Astrocyte (in vitro differentiated cells and primary cell): ENCODE measurements at places on chromosomes 2 and 18.

DNA sequence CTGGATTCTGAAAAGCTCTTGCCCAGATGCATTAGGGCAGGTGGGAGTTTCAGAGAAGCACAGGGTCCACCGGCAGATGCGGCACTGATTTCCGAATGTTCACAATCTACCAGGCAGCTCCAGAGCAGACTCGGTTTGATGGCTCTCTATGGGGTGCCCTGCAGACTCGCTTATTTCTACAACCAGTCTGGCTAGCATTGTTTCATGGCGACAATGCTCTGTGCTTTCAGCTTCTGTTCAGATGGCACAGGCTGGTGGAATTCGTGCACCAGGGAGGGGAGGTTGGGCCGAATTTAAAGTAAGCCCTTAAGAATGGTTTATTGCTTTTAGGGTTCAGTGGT, 9.9 kb downstream of the MYT1L start:
- no peak for DNase-seq

DNA sequence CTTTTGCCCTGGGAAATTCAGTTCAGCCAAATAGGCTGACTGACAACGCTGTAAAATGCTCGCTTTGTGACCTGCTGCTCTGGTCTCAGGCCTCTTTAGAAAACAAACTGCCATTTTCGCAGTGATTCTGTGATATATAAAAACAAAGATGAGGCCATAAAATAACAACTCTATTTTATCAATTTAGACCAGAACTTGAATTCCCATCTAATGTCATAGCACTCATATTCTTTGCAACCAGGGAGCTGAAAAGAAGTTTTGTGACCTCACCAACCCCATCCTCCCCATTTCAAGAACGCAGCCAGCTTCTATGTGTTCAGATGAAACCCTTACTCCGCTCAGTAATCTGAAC, 40.3 kb downstream of the TCF4 start:
- DNase-seq, result no peak

GRCh38 chr2:109510136-109511028, 103.4 kb downstream of the SEPTIN10 start:
- peak; percentile 26 for DNase-seq

DNA sequence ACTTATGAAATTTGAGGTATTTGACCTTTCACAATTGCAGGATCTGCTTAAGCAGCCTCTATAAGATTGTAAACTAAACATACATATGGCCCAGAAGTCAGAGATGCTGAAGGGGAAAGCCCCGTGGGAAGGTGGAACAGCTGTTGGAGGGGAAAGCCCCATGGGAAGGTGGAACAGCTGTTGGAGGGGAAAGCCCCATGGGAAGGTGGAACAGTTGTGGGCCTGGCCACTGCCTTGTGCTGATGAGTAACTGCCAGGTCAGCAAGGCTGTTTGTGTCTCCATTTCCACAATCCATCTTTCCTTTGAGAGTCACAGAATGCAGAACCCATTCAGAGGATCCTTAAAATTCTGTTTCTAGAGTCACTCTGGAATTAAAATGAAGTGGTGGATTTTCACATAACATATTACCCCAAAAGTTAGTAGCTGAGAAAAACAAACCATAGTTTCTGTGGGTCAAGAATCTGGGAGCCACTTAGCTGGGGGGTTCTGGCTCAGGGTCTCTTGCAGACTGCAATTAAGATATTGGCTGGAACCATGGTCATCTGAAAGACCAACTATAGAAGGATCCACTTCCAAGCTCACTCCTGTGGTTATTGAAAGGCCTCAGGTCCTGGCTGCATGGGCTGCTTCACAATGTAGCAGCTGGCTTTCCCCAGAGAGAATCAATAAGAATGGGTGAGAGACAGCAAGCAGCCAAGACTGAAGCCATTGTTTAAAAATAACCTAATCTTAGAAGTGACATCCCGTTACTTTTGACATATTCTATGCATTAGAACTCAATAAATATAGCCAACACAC, 86.6 kb upstream of the CAVIN2 start:
- DNase-seq, result peak; percentile 15

- DNase-seq, result no peak
Observed at GRCh38 chr18:53142005-53142404, 802.0 kb downstream of the DCC start.
